Muscle of leg (tissue), 16 donors: ENCODE measurements at places on chromosomes 5 and 9.

- DNase-seq, result no peak
Measured at GRCh38 chr9:91178281-91179236, 183.2 kb downstream of the AUH start.

DNA sequence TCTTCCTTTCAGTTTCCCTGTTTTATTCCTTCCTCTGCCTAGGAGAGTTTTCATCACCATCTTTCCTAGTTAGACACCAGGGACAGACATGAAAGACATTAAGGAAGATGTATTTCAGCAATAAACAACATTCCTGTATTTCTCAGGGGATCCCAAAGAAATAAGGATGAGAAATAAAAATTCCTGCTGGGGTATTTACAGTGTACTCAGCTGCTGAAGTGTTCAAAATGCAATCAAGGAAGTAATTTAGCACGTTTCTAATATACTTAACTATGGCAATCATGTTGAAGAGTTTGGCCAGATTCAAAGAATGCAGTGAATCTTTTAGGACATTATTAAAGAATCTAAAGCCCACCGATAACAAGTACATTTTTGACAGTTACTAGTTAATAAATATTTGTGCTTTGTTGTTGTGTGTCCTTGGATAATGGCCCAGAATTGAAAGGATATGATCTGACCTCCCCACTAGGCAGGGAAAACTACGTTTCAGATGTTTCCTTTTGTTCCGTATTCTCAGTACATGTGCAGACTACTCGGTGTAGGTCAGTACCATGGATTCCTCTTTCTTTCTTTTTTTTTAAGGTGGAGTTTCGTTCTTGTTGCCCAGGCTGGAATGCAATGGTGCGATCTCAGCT, 46.8 kb downstream of the INIP start:
- DNase-seq, result peak; percentile 31

DNA sequence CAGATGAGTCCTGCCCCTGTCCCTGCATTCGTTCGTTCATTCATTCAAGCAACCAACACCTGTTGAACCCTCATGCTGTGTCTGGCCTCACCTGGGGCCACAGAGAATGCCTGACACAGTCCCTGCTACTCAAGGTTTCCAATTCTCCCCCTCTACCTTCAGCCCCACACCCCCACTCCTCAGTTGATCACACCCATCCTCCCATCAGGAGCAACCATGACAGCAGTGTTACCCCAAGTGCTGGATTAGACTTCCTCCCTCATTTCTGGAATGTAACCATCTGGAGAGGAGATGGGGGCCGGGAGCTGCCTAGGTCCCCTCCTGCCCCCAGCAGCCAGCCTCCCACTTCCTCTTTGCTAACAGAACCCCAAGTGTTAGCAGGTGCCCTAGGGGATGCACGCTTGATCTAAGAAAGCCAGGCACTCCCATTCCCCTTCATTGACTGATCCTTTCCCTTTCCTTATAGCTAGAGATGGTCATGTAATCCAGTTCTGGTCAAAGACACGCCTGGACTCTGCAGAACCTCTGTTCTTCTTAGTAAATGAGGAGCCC, 57.2 kb downstream of the SMIM23 start:
- DNase-seq, result no peak

DNA sequence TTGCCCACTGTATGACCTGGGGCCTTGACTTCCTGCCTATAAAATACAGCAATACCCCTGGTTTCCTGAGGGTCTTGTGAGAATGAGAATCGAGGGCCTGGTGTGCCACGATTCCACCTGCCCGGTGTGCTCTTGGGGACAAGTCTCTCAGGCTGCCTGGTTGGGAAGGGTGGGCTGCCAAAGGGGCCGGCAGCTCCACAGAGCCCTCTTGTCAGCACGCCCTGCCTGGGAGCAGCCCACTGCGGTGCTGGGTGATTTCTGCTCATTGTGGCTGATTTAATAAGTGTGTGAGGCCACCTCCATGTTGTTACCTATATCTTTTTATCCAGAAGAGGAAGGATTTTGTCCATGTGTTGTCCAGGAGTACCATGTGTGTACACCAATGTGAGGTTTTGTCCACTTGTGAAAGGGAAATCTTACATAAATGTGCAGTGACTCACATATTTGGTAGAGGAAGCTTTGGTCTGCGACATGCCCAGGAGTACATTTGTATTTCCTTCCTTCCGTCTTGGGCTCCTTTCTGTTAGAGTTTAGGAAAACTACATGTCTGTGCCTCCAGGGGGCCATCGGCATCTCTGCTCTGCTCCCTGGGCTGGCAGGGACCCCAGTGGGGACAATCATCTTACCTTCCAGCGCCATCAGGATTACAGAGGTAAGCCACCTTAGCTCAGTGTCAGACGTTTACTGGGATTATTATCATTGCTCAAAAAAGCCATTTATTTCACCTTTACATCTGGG, 108.6 kb downstream of the PHF2 start:
- no peak for DNase-seq

DNA sequence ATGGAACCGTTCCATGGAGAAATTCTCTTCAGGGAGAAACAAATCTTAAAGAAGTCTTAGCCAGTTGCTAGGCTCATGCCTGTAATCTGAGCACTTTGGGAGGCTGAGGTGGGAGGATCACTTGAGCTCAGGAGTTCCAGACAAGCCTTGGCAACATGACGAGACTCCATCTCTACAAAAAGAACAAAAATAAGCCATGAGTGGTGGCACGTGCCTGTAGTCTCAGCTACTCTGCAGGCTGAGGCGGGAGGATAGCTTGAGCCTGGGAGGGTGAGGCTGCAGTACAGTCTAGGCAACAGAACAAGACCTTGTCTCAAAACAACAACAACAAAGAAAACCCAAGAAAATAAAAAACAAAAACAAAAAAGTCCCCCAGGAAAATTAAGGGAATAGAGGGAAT, 8.2 kb downstream of the HSPB3 start:
- no peak for DNase-seq
